ENCODE measurements at places on chromosomes 3 and 15.

- DNase-seq = peak; percentile 29
Measured at GRCh38 chr3:13569641-13570390, 20.9 kb downstream of the FBLN2 start.

DNA sequence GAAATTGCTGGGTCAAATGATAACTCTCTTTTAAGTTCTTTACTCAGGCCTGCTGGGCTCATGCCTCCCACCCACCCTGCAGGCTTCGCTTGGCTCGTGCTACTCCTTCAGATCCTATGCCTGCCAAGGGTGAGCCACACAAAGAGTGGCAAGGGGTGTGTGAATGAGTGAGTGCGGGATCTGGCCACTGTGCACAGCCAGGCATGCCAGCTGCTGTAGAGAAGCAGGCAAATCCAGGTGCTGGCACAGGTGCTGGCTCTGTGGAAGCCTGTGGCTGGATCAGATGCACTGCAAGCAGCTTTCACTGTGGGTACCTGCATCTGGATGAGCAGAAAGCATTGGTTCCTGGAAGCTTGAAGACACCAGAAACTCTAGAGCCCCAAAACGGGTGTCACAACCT lies 1055.7 kb upstream of the EPHA6 start:
- DNase-seq = no peak

DNA sequence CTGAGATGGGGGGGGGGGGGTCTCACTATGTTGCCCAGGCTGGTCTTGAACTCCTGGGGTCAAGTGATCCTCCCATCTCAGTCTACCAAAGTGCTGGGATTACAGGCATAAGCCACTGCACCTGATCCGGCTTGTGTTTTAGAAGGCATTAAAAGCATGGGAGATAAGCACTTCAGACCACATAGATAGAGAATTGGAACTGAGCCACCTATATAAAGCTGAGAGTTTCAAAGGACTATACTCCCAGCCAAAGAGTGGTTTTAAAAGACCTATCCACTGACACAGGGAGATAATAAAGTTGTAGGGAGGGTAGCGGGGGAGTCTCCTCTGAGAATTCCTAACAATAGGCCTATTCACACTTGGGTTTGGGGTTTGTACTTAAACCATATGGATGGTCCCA lies 34.8 kb downstream of the DENND4A start:
- DNase-seq = no peak

DNA sequence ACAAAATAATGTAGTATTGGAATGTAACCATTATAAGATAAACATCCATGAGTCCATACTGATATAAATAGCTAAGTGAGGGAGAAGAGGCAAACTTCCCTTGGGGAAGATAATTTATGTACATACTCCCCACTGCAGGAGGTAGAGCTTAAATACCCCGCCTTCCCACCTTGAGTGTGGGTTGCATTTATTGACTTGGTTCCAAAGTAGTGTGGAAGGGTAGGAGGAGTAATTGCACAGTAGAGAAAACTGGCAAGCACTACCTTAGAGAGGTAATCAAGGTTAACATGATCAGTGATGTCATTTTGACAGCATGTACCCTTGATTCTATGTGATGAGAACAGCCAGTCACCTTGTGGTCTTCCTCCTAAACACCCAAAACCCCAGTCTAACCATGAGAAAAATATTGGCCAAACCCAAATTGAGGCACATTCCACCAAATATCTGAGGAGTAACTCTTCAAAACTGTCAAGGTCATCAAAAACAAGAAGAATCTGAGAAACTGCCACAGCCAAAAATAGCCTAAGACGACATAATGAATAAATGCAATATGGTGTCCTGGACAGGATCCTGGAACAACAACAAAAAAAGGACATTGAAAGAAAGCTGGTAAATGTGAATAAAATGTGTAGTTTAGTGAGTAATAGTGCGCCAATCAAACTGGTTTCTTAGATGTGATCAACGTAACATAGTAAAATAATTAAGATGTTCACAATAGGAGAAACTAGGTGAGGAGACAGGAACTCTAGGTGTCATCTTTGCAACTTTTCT lies 774 bp upstream of the CNOT10 start:
- DNase-seq = no peak

GRCh38 chr3:72258361-72259141 lies 473.6 kb upstream of the PROK2 start:
- no peak for DNase-seq

- no peak for DNase-seq
Measured at GRCh38 chr3:61562042-61562720, 810 bp downstream of the PTPRG start.

DNA sequence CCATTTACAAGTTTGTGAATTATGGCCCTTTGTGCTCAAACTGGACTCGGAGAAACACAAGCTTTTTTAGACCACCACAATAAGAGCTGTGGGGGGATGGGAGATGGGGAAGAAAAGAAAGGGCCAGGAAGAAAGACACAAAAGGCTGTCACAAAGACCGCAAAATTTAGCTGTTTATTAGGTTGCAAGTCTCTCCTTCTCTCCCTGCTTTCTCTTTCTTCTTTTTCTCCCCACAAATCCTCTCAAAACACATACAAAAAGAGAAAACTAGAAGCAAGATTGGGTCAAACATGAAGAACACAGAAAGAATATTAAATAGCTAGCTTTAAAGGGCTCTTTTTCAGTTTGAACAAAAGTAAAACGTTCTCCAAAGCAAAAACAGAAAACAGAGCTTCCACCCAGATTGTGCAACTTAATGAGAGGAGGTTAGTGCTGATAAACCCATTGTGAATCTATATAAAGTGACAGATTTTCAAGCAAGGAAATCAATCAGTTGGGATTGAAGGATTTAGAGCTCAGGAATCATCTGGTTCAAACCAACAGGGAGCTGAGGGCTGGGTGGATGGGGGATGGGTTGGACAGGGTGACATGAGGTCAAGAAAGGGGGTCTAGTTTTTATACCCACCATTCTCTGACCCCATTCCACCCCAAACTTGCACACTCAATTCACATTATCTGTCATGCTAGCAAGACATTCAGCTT lies 87.3 kb downstream of the DHX30 start:
- DNase-seq = no peak

GRCh38 chr15:65952391-65953053 lies 83.2 kb downstream of the RAB11A start:
- peak; percentile 7 for DNase-seq

DNA sequence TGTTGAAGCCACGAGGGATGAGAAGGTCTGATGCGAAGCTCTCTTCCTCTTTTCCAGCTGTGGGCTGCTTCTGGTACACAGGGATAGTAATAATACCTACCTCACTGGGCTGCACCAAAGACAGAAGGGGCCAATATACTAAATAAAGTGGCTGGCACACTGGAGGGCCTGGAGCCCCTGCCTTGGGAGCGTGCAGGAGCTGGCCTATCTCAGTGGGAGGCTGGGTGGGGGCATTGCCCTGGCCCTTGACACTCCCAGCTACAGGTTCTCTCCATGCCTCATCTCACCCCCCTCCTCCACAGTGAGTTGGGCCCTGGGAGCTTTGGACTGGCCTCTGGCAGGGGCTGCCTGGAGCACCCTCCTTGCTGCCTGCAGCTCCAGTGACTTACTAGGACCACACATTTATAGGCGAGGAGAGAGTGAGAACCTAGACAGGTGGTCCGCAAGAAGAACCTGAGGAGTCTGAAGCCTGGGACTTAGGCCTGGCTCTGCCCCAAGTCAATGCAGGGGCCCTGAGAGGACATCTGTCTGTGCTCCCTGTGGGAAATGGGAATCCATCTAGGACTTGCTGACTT lies 1.6 kb downstream of the NOX5 start:
- DNase-seq = no peak

GRCh38 chr3:59473636-59474035 lies 423.8 kb upstream of the CFAP20DC start:
- DNase-seq = no peak

GRCh38 chr3:32544894-32545293 lies 25.8 kb downstream of the DYNC1LI1 start:
- no peak for DNase-seq

DNA sequence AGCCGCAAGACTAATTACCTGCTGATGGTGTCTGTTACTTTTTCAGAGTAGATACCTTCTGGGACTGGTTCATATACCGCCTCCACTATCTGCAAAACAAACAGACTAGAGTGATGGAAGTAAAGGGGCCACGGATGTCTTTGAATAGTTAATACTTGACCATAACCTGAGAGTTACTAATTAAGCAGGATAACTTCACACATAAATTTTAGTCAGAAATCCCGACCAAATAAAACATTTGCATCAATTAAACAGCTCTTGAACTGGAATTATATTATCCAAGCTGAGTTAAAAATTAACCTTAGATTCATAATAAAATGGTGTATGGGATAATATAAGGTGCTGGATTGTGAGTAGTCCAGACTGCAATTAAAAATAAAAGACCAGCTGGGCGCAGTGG lies 167.7 kb downstream of the NEK10 start:
- DNase-seq = no peak

DNA sequence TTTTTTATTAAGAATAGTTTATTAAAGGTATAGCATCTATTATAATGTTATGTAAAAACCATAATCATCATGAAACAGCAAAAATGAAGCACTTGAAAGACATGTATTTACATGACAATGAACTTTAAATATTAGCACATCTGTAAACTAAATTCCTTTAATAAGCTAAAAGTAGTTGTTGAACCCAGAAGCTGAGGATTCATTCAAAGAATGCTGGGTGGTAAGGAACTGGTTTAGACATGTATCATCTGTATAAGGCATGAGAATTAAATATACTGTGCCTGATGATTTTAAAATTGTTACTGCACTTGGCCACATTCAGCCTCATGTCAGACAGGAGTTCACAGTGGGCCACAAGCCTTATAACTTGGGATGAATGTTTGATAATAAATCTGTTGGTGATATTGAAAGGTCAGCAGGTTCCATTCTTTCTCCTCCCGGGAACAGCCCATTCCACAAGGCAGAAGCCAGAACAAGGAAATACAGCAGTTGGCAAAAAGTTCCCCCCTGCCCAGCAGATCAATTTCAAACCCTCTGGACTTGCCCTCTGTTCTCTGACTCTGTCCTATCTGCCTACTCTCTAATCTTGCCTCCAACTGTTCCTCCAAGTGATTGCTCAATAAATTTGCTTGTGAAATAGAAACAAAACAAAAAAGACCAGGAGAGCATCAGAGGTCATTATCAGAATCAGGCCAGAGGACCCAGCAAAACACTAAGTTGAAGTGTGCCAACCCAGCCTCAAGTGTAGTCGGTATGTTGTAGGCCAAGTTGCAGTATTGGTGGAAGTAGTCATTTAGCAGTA lies 49.8 kb upstream of the TEX264 start:
- DNase-seq = no peak

- DNase-seq = no peak
Measured at GRCh38 chr3:194988495-194989165, 282.3 kb downstream of the XXYLT1 start.

GRCh38 chr15:53591041-53591440 lies 168.4 kb downstream of the WDR72 start:
- DNase-seq = no peak

DNA sequence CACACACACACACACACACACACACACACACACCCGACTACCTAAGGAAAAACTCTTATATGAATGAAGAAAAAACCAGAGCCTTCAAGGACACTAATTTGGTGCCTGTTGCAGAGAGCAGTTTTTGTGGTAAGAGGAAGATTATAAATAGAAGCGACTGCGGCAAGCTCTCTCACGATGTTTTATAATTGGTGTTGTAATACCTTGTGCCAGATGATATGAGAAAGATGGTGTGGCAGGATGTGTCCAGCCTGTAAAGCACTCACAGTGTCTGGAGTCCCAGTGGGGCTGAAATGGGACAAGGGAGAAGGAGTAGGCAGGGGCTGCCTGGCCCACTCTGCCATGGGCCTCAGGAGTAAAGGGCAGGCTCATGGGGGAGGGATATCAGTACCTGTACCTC lies 839.9 kb downstream of the AGBL1 start:
- peak; percentile 1 for DNase-seq

GRCh38 chr3:195549931-195550519 lies 6.9 kb upstream of the PPP1R2 start:
- no peak for DNase-seq

DNA sequence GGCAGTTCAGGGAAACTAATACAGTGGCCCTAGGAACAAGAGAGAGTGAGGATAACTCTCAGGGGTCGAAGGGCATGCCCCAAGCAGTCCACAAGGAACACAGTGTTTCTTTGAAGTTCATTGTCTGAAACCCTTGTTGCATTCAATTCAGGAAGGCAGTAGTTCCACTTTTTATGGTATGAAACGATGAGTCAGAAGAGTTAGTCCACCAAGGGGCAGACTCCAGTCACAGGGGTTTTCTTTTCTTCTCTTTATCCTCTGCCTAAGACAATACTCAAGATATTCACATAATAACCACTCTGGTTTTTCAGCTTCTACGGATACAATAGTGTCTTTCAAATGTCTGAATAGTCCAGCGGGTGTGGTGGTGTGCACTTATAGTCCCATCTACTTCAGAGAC lies 23.7 kb upstream of the TICRR start:
- no peak for DNase-seq
